ENCODE measurements at places on chromosomes 6 and 20.
A peak's percentile ranks its signal among the peaks of the same experiment; 100 is the strongest.

- no peak for DNase-seq
These were observed 105.7 kb downstream of the CRYBG1 start for GRCh38 chr6:106466211-106466610.

DNA sequence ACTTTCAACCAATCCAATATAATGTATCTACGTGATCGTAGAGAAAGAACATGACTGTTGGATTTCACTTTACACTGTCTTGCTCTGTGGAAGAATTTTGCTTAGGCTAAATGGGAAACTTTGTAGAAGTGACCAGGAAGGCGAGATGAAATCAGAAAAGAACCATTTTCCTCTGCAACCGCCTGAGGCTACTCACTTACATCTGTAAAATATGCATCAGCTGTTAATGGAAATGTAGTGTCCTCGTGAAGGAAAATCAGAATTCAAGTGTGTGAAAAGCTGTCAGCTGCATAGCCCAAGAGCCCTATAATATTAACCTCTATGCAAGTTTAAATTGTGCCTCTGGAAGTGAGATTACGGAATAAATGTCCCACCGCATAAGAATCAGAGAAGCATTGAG is 277.9 kb downstream of the C6orf118 start:
- DNase-seq: no peak

GRCh38 chr6:35724059-35724458 is 12.8 kb upstream of the ARMC12 start:
- DNase-seq: no peak

DNA sequence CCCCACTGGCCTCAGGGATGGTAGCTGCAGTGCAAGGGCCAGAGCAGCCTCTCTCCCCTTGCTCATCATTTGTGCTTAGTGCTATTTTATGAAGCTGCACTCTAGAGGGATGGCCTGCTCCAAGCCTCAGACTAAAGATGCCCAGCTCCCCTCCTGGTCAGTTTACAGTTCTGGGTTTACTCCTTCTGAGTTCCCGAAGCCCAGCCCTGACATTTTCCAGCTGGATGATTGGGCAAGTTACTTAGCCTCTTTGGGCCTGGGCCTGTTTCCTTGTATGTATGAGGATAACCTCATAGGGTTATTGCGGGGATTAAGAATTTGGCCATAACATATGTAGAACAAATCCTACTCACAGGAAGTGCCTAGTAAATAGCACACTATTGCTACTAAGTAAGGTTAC is 31.8 kb upstream of the EMILIN3 start:
- DNase-seq: no peak

DNA sequence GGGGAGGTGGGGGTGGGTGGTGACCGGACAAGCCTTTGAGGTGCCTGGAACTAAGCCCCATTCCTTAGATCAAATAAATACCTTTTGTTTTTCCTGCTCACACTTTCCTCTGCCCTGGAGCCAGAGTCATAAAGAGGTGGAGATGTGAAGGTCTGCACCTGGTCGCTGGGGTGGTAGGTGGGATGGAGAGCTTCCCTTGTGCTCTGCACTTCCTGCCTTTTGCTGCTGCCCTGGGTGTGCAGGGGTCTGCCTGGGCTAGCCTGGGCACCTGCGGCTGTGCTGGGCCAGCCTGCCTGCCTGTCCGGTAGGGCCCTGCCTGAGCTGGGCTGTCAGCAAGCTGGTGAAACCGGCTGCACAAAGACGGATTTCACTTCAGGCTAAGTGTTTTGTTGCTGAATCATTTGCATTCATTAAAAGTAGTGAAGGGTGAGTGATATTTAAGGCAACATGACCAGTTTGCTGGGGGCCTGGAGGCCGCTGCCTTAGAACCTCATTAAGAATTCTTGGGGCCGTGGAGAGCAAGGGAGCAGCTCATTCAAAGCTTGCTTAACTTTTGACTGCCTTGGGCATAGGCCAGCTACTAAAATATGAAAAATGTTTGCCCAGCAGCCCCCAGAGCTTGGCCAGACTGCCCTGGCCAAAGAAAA is 20.5 kb downstream of the PTK7 start:
- no peak for DNase-seq

DNA sequence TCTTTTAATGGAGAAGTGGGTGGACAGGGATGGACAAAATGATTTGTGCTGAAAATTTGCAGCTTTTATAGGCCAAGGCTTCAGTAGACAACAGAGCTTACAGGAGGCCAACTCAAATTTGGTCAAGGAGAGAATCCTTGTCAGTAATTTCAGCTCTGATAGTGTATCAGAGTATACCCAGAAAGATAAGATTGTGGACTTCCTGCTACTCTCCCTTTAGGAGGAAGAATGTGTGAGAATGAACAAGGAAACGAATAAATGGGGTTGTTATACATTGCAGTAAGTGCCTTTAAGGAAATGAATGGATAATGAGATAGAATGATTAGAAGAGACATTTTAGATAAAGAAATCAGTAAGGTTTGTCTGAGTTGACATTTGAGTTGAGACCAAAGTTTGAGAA is 519.9 kb downstream of the UTRN start:
- DNase-seq: no peak

DNA sequence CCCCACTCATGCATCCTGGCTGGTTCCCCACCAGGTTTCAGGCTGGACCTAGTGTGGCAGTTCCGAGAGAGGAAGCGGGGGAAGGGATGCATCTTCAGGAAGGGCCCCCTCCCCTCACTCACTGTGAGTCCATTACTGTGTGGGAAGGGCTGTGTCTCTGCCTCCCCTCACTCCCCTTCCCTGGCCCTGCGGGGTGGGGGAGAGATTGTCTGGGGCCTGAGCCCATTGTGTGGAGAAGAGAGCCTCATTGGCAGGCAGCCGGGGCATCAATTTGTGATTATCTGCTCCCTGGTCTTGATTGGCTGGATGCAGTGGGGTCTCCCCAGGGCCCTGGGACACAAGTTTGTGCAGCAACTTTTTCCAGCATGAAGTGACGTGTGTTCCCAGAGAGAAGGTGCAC is 4.1 kb upstream of the MYT1 start:
- no peak for DNase-seq

GRCh38 chr6:25186919-25187318 is 92.3 kb upstream of the CARMIL1 start:
- DNase-seq: no peak

GRCh38 chr6:41705996-41706835 is 29.2 kb downstream of the TFEB start:
- DNase-seq: peak; percentile 92

GRCh38 chr6:39496915-39497314 is 174.4 kb upstream of the KCNK16 start:
- no peak for DNase-seq

DNA sequence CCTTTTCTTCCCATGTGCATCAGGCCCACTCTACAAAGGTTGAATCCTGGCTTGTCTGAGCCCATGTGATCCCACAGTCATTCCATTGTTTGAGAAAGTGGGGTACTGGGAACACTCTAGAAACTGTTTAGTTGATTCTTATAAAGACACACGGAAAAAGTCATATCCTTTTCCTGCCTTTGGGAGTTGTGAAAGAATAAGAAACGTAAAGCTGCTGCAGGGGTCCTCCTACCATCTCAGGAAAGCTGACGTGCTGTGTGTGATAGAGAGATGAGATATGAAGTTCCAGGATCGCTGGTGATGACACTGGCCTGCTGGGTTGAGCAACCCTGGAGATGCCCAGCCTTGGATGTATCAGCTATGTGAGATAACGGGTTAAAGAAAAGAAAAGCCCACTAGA is 21.3 kb upstream of the HLA-DRB5 start:
- DNase-seq: peak; percentile 69

DNA sequence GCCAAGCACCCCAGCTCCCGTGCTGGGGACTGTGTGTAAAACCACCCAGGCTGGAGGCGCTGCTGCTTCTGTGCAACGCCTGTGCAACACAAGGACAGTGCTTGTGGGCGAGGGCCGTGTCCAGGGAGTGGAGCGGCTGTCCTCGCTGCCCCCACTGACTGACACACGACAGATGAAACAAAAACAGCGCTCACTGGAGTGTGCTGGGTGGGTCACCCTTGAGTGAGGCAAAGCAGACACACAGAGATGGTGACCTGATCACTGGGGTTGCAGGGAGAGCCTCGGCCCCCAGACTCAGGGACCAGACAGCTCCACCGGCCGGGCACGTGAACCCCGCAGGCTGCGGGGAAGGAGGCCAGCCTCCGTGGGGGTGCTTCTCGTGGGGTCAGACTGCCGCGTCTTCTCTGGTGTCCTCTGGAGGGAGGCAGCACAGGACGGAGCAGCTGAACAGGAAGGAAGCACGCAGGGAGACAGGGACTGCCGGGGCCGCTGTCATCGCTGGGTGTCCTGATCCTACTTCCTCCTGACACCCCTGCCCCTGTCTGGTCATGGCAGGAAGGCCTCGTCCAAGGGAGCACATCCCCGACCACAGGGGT is 75.9 kb upstream of the CST7 start:
- no peak for DNase-seq

- peak; percentile 53 for DNase-seq
These were observed 1.7 kb downstream of the MUCL3 start for GRCh38 chr6:30942338-30943060.

DNA sequence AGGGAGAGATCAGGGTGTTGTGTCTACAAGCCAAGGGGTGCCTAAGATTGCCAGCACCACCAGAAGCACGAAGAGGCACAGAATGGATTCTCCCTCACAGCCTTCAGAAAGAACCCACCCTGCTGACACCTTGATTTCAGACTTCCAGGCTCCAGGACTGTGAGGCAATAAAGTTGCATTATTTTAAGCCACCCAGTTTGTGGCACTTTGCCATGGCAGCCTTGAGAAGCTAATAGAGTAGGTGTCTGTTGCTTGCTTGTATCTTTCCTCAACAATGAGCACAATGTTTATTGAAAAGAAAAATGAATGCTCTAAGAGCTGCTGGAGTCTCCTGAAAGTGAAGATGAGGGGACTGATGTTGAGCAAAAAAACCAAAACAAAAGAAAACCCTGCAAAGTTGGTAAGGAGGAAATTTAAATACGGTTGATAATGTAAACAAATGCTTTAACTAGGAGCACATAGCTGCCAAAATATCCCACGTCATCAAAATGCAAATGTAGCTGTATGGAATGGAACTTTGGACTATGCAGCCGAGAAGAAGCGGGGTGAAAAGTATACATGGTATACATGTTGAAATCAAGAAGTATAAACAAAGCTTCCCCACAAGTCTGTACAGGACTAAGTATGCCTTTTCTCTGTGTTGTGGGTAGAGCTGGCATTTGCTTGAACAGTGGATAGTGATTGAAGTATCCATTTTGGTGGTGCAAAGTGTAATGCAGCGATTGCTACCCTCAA is 8.0 kb downstream of the IL20RA start:
- DNase-seq: no peak

- DNase-seq: peak; percentile 40
These were observed 38.5 kb downstream of the DST start for GRCh38 chr6:56604186-56604585.

GRCh38 chr6:159131709-159132108 is 37.5 kb upstream of the FNDC1 start:
- no peak for DNase-seq

DNA sequence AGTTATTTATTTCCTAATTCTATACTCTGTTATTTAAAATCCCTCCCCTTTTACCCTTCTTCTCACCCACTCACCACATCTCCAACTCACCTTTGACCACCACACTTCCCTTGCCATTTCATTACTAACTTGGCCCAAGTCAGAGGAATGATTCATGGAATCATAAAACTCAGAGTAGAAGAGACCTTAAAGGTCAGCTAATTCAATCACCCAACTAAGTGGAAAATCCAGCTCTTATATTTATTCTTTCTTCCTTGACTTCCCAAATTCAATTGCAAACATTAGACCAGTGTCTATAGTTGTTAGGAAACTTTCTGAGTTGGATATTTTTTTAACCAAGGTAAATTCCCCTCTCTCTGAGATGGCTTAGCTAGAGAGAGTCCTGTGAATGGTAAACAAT is 26.5 kb upstream of the HEY2 start:
- DNase-seq: no peak

DNA sequence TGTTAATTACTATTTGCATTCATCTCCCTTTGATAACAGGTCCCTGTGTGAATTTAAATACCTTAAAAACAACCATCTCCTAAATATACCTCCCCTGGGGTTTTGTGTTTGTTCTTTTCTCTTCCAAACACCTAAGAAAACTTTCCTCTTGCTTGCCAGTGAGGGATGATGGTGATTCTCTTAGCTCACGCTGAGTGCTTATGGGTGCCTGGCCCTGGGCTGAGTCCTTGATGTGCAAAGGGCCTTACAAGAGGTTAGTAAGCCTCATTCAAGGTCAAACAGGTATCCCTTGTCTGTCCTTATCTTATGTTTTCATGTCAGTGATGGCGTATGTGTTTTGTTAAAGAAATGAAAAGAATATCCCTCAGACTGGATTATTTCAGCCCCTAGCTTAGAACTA is 76.3 kb downstream of the SYCP2L start:
- no peak for DNase-seq

- DNase-seq: no peak
These were observed 21.6 kb upstream of the FKBP5 start for GRCh38 chr6:35710241-35710847.

DNA sequence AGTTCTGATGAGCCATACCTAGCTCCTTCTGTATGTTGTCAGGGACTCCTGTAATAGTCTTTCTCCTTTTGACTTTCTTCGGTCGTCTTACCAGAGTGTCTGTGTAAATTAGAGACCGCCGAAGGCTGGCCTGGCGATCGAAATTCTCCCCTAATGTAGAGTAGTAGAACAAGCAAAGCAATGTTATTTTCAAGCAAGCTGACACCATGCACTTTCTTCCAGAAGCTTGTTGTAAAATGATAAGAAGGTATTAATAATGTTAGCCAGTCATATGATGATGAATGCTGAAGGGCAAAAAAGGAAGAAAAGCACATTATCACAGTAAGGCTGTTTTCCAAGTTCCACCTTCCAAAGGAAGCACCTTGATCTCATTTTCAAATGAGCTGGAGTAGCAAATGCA is 37.9 kb downstream of the HEBP2 start:
- no peak for DNase-seq

DNA sequence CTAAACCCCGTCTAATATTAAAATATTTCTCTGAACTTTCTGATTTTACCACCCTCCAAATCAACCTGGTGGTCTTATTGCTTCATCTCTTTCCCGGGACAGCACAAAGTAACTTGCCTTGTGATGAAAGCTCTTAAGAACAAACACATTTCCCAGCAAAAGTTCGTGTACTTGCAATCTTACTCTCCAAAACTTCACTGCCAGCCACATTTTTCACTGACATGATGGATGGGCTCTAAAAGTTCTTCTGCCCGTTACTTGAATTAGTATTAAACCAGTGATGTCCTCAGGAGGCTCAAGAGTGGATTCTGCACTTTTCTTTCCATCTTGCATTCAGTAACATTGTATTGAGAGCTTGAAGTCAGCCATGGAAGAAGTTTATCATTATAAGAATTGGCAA is 731.6 kb upstream of the GJE1 start:
- no peak for DNase-seq

GRCh38 chr20:1437235-1437904 is 29.3 kb downstream of the NSFL1C start:
- DNase-seq: peak; percentile 84

- peak; percentile 33 for DNase-seq
These were observed 568 bp downstream of the CCDC170 start for GRCh38 chr6:151494235-151494935.

GRCh38 chr20:15900443-15900842 is 672.8 kb downstream of the KIF16B start:
- no peak for DNase-seq

- DNase-seq: no peak
These were observed 3.2 kb upstream of the RNF146 start for GRCh38 chr6:127263481-127263880.

GRCh38 chr6:163419413-163420288 is 5.1 kb downstream of the QKI start:
- DNase-seq: peak; percentile 67
